ENCODE measurements at places on chromosomes 11 and 22.
A peak's percentile ranks its signal among the peaks of the same experiment; 100 is the strongest.

DNA sequence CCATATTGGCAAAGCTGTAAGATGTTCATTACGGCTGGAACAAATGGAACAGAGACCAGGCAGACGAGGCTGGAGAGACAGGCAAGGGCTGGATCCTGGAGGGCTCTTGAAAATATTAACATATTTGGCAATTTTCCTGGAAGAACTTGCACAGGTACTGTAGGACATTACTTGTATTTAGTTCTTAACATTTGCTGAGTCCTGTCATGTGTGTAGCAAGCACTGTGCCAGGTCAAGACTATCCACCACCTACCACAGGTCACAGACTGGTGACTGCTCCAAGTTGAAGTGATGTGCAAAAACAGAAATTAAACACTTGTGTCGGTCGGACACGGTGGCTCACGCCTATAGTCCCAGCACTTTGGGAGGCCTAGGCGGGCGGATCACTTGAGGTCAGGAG, 58.7 kb upstream of the TNRC6B start:
- no peak for DNase-seq

DNA sequence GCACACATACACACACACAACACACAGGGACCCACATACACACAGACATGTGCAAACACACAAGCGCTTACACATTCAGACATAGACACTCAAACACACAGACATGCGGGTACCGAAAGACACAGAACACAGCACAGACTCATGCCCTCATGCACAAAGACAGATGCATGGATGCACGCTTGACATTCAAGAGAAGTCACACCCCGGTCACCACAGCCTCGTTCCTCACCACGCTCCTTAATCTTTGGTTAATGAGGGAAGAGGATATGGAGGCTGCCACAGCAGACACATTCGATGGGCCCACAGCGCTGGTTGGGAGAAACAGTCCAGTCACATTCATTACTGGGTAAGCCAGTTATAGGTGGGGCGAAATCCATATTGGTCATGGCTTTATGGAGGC, 51.9 kb upstream of the EIF3D start:
- no peak for DNase-seq

DNA sequence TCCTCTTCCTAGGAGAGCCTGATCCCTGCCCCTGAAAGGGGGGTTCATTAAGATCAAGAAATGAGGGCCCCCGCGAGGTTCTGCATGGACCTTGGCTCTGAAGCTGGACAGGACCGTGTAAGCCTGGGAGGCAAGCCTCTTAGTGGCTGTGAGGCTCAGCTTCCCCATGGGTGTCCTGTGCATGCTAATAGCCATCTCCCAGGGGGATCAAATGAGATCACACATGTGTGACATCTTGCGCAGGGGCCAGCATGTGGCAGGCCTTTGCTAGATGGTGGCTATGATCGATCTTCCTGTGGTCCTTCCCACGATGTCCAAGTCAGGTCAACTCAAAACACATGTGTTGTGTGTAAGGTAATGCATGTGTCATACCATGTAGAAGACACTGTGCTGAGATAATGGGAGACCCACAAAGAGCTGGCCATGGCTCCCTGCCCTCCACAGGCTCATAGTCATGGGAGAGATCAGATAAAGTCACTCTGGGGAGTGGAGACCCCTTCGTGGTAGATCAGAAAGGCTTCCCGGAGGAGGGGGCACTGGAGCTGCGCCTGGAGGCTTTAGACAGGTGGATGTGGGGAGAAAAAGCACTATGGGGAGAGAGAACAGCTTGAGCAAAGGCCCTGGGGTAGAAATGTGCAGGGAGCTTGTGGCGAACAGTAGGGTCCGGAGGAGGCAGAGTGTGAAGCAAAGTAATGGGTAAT, 3.7 kb downstream of the RAC2 start:
- no peak for DNase-seq

GRCh38 chr11:1387961-1388762, 1.6 kb upstream of the BRSK2 start:
- DNase-seq = no peak

GRCh38 chr11:59611570-59612565, 3.7 kb downstream of the OSBP start:
- no peak for DNase-seq

- DNase-seq = peak; percentile 59
These were observed 21.3 kb upstream of the NELL1 start for GRCh38 chr11:20647976-20648565.

DNA sequence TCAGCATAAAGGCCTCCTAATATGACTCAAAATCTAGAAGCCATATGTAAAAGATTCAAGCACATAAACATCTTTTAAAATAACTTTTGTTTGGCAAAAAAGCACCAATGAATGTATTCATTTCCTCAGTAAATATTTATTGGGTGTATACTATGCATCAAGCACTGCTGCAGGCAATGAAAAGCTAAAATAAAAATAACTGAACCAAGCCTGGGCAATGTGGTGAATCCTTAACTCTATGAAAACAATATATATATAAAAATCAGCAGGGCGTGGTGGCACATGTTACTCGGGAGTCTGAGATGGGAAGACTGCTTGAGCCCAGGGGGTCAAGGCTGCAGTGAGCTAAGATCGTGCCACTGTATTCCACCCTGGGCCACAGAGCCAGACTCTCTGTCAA, 27.8 kb downstream of the PIK3C2A start:
- no peak for DNase-seq

GRCh38 chr22:47572443-47572842, 810.0 kb downstream of the TBC1D22A start:
- DNase-seq = no peak

GRCh38 chr22:20532256-20532993, 25.0 kb downstream of the MED15 start:
- DNase-seq = no peak

GRCh38 chr11:25183411-25183810, 686.6 kb downstream of the LUZP2 start:
- DNase-seq = no peak

GRCh38 chr22:49748514-49748913, 79.2 kb downstream of the BRD1 start:
- no peak for DNase-seq

GRCh38 chr22:39234472-39234787, 10.4 kb downstream of the PDGFB start:
- DNase-seq = no peak

DNA sequence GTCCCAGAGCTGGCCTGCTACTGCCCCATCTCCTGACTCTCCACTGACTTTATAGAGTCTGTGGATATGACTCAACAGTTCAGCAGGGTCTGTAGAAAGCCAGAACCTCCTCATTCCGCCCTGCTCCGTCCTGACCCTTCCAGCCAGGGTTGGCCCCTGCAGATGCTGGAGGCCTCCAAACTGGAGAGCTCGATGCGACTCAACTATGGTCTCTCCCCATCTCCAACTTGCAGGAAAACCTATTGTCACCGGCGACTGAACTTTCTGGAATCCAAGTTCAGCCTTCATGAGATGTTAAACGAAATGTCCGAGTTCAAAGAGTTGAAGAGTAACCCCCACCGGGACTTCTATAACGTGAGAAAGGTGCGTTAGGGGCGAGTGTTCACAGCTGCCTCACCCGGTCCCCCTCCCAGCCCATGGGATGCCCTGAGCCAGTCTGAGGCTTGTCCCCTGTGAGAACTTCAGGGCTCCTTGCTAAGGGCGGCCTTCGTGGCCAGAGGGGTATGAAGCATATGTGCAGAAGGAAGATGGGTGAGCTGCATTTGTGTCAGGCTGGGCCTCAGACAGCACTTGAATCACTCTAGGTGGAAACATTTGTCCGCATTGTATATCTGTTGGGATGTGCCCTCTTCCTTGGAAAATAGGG, 32.1 kb downstream of the AMPD3 start:
- no peak for DNase-seq

GRCh38 chr11:13260963-13261588, 16.5 kb upstream of the BMAL1 start:
- DNase-seq = no peak

- no peak for DNase-seq
These were observed 243.0 kb downstream of the CTTN start for GRCh38 chr11:70641369-70641768.

- DNase-seq = peak; percentile 72
These were observed 8.6 kb downstream of the TBCEL start for GRCh38 chr11:121032546-121032945.

GRCh38 chr11:121337078-121337477, 44.5 kb downstream of the SC5D start:
- no peak for DNase-seq

- no peak for DNase-seq
These were observed 11.4 kb downstream of the OR10D3 start for GRCh38 chr11:124194293-124195188.

DNA sequence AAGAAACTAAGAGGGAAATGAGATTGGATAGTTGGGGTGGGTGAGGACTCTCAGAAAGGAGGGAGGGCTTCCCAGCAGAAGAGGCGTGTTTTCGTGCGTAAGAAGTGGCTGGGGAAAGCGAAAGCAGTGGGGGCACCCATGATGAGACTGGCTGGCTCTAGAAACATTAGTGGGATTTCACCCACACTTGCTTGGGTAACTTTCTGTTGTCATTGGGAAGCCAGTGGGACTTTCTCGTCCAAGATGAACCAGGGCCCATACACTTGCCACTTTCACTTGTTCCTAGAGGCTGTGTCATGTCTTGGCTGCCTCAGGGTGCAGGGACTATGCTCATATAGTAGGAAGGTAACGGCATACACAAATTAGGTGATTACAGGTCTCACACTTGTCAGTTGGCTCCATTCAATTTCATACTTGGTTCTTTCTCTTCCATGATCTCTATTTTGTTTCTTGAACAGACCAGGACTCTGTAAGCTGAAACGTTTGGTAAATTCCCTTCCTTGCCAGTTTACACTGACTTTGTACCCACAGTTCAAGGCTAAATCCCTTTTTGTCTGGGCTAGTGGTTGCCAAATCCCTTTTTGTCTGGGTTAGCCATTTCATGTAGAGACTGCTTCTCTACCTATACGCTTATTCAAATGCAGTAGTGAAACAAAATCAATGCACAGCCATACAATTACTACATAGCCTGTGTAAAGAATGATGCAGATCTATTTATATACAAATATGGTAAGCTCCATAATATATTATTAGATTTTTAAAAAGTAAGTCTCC, 42.0 kb upstream of the CXCR5 start:
- no peak for DNase-seq

GRCh38 chr11:9562716-9563115, 10.8 kb upstream of the WEE1 start:
- no peak for DNase-seq

GRCh38 chr11:47328449-47329390, 23.8 kb downstream of the MYBPC3 start:
- no peak for DNase-seq

DNA sequence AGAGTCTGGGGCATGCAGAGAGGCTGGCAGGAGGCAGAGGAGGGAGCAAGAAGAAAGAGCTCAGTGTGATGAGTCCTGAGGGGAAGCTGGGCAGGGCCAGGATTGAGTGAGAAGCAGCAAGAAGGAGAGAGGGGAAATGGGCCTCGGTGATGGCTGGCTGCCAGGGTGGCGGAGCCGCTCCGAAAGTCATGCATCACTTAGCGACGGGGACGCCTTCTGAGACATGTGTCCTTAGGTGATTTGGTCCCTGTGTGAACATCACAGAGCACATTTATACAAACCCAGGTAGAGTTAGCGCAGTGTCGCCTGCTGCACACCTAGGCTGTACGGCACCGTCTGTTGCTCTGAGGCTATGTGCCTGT, 15.1 kb downstream of the TBC1D22A start:
- peak; percentile 30 for DNase-seq

GRCh38 chr22:40408718-40409612, 38.6 kb downstream of the SGSM3 start:
- DNase-seq = no peak

DNA sequence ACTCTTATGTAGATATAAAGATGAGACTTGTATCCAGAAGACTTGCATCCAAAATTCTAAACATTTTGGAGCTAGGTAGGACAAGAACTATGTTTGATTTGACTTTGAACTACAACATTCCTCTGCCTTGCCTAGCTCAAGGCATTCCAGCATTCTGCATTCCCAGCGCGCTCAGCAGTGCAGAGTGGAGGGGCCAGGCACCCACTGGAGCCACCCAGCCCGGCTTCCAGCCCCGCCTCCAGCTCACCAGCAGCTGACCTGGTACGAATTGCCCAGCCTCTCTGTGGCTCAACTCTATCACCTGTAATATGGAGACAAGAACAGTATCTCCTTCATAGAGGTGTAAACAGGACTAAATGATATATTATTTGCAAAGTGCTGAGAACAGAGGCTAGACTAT, 28.8 kb downstream of the PRDM10 start:
- DNase-seq = no peak

GRCh38 chr22:33563220-33563964, 356.9 kb downstream of the LARGE1 start:
- no peak for DNase-seq

- DNase-seq = no peak
These were observed 12.5 kb downstream of the QSER1 start for GRCh38 chr11:32905028-32905667.

DNA sequence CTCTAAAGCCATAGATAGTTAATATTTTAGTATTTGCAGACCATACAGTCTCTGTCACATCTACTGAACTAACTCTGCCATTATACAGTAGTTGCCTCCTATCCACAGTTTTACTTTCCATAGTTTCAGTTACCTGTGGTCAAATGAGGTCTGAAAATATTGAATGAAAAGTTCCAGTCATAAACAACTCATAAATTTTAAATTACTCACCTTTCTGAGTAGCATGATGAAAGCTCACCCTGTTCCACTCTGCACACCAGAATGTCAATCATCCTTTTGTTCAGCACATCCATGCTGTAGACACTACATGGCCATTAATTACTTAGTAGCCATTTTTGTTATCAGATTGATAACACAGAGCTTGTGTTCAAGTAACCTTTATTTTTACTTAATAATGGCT, 51.7 kb upstream of the ME3 start:
- no peak for DNase-seq

DNA sequence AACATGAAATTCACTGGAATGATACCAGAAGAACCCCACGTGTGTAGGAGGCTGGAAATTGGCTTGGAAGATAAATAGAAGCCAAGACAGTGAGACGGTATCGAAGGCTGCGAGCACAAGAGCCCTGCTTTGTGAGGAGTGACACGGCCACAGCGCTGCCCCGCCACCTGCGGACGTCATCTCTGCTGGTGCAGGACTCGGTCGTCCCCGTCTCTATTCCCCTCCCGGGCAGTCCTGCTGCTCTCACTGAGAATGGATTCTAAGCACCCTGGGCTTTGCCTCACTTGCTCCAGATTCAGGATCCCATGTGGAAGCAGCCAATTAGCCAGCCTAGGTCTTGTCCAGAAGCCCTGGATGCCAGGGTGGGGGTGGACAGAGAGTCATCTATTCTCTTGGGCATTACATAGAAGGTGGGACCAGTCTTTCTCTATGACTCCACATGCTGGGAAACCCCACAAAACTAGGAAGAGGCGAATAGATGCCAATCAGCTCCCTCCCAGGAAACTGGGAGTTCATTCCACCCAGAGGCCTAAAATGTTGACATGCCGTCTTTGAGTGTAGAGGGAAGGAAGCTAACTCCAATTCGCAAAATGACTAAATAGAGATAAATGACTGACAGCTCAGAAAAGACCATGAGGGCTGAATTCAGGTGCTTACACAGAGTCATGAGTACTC, 25.1 kb downstream of the APOL3 start:
- DNase-seq = no peak

- no peak for DNase-seq
These were observed 4.8 kb downstream of the ROBO4 start for GRCh38 chr11:124892750-124893454.

- no peak for DNase-seq
These were observed 377.2 kb upstream of the DDI1 start for GRCh38 chr11:103659206-103659618.

All from hematopoietic multipotent progenitor cell treated with erythropoietin and hydrocortisone succinate and interleukin-3 and kit ligand, for 8 days (in vitro differentiated cells).